ENCODE measurements at places on chromosomes 11 and 22.

DNA sequence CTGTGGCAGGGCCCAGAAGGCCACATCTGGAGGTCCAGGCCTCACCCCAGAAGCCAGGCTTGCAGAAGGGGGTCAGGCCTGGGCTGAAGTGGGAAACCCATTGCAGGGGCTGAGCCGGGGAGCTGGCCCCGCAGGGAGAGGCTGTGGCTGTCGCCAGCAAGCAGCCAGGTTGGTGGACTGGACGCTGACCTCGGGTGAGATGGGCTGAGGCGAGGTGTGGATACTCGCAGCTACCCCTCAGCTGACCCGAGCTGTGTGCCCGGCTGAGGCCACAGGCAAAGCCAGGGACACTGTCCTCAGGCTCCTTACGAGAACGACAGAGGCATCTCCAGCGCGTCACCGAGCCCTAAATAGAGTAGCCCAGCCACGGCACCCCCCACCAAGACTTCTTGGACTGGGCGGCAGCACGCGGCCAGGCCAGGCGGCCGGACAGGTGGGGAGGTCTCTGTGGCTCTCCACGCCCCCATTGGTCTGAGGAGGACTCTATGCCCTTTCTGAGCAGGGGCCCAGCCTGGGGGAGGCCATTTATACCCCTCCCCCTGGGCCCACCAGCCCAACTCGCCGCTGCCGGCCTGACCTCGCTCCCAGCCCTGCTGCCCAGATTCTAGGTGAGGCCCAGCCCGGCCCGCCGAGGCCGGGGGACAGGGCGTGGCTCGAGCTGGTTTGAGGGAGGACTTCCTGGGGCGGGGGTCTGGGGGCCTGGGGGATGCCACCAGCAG, at the start of gene TNNI2:
TSS of gene TNNI2 (plus strand) at position 556 of the 719 bp plus-strand sequence. CDS start 716 bp downstream, outside the sequence.
- no peak for DNase-seq

- no peak for DNase-seq
These were observed 48.0 kb downstream of the FAT3 start for GRCh38 chr11:92272651-92273050.

DNA sequence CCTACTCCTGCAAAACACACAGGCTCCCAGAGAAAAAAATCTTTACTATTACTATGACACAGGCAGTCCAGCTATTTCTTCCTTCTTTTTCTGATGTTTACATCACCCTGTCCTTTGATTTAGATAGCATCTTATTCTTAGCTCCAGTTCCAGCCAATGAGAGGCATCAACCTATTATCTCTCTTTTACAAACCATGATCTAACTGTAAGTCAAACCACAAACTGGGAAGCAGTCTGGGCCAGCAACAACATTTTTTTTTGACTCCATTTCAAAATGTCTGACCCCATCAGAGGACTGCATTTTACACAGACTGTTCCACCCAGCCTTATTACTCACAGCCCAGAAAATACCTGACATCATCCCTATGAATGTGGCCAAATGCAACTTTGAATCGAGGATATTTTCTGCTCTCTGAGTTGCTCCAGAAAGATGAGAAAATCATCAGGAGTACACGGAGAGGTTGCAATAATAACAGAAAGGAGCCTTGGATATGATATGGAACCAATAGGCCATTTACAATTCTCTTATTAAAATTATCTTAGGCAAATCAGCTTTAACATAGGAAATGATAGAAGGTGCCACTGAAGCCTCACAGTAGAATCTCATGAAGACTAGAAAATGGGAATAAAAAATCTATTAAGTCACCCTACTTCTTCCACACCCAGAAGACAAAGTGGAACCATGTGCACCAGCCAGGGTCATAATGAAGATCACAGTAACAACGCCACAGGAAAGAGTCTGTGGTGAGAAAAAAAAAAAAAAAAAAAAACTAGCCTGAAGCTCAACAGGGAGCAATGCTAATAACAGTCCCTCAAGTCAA, 21.2 kb downstream of the TBRG1 start:
- no peak for DNase-seq

DNA sequence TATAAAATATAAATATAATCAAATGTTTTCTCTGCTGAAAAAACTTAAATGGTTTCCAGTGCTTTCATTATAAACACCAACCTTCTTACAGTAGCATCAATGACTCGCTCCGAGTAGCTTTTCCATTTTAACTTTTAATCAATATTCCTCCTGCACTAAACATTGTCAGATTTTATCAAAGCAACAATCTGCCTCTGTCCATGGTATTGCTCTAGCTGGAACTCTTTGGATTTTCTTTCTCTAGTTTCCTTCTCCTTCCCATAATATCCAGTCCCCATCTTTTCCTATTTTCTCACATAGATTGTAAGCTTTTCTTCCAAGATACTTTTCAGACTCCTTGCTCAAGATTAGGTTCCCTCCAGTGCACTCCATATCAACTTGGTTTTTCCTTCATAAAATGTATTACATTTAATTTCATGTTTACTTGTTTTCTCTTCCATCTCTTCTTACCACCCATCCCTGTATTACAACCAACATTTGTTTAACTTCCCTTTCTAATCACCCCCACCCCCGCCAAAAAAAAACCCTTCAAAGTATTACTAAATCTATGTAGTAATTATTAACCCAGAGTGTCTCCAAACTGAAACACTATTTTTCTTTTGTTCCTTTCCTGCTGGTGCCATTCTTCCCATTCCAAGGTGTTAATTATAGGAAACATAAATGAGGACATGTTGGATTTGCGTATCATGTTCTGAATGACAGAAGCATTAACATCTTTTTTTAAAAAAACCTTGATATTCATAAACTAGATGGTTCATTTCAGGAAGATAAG, 716.5 kb downstream of the NELL1 start:
- DNase-seq: no peak

GRCh38 chr11:93668171-93668570, 6.7 kb downstream of the CEP295 start:
- no peak for DNase-seq

GRCh38 chr11:61684870-61685616, 4.9 kb downstream of the DAGLA start:
- no peak for DNase-seq

DNA sequence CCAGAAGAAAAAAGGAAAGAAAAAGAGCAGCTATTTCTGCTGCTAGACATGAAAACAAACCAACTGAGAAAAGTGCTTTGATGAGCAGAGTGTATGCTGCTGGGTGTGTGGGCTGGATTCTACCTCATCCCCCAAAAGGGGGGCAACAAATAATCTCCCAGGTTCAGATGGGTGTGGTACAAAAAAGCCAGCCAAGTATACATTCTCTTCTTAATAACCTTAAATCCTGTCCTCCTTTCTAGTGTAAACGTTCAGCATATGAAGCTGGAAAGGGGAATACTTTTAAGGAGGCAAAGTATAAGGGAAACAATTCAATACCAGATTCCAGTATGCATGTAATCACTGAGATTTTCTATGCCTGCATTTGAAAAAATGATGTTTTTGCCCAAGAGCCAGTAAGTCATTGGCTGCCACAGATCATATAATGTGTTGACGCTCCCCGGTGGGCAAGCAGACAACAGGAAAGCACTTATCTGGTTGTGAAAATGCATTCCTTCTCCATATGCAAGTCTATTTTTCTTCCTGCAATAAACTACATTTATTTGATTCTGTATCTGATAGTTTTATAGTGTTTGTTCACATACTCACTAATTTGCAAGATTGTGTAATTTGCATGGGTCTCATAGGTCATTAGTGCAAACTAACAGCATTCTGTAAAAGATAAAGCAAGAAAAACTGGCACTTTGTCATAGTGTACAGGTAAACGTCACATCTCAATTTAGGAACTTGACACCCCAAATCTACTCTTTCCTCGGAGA, 201.1 kb downstream of the CADM1 start:
- DNase-seq: no peak

DNA sequence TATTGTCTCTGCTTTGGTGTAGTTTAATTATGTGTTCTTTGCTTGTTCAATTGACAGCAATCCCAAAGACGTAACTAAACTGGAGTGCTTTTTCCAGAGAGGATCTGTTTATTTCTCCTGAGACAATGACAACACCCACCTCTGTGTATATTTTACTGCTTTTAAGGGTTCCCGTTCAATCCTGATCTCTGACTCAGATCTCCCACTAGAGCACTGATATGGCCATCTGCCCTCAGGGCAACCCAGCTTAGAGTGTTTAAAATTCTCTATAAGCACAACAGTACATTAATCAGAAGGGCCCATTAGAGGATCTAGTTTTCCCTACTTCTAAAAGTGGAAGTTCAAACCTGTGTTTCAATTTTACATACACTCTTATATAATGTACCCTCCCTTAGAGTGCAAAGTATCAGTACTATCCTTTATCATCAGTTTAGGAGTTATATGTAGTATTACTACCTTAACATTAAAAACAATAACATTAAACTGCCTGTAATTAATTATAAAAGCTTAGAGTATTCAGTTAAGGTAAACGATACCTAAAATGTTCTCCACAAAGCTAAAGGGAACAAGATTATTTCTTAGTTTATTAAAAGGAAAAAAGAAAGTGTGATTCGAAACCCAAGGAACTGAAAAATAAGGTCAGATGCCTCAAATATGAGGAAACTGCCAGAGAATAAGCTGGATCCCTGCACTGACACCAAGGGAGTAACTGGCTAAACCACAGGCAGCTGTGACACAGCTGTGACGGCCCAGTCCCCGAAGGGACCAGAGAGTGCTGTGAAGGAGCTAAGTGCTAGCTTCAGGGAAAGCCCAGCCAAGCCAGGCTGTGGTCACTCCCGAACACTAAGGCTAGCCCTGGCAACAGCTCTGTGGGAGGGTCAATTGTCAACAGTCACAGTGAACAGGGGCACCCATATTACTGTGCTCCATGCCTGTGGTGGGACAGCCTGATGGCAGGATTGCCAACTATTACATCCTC, 15.2 kb downstream of the UFD1 start:
- DNase-seq: no peak

GRCh38 chr11:18618342-18619025, 15.7 kb downstream of the SPTY2D1 start:
- no peak for DNase-seq

DNA sequence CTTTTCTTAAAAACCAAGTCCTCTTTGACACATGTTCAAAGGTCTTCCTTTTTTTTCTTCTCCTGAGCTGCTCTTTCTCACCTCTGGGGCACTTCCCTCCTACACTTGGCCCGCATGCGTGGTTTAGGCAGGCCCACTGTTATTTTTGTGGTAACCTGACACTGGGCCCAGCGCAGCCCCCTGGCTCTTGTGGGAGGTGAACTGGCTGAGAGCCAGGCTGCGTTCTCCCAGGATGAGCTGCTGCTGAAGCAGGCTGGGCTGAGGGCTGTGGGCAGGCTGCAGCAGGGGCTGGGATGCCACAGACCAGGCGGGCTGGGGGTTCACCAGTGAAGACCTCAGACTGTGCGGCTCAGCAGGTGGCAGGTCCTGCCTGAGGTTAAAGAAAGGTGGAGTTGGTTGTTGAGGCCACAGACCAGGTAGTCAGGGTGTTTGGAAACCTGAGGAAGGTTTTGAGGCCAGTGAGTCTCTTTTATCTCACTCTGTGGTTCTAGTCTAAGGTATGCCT, 72.4 kb downstream of the TEAD1 start:
- no peak for DNase-seq

- no peak for DNase-seq
These were observed 24.3 kb upstream of the SMCO4 start for GRCh38 chr11:93567401-93567895.

- no peak for DNase-seq
These were observed 87.3 kb downstream of the SIK3 start for GRCh38 chr11:117010808-117011540.

Measured in stimulated activated CD8-positive, alpha-beta memory T cell treated with anti-CD3 and anti-CD28 coated beads, Interleukin-4, amount 100 ng/mL, for 48 hours (primary cell).